ENCODE measurements at places on chromosomes 7 and 10.

GRCh38 chr7:92754919-92755581 is 81.3 kb downstream of the CDK6 start:
- H3K27ac ChIP-seq: peak overlapping the region; percentile 34
- H3K4me1 ChIP-seq: peaks cover 68% of the 10 kb centered on the region
- no peak for DNase-seq
- H3K4me3 ChIP-seq: no peak overlapping the region

DNA sequence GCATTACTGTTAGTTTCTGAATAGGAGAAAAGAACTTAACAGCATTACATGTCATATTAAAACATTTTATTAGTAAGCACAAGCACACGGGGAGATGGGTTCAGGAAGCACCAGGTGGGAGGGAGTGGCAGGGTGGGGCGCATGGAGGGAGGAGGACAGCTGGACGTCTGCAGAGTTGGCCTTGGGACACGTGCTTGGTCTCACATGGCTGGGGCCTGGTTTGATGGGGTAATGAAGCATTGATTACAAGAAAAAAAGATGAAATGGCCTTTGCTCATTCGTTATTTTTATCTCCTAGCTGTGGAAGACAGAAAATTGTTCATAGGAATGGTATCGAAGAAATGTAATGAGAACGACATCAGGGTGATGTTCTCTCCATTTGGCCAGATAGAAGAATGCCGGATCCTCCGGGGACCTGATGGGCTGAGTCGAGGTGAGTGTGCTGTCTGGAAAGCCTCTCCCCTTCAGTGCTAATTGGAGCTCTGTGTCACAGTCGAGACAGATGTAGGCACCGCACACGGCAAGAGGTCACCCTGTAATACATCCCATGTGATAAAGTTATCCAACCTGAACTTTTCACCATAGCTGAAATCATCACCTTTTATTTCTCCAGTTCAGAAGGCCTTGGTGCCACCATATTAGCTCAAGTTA is 239.9 kb downstream of the CELF2 start:
- no peak overlapping the region for H3K27ac ChIP-seq
- H3K36me3 ChIP-seq: no peaks in the 10 kb centered on the region
- H3K4me3 ChIP-seq: no peak overlapping the region
- no peak for DNase-seq
- H3K27me3 ChIP-seq: no peaks in the 10 kb centered on the region

GRCh38 chr10:23474081-23474480 is 35.2 kb downstream of the OTUD1 start:
- H3K36me3 ChIP-seq: no peaks in the 10 kb centered on the region
- H3K4me1 ChIP-seq: 0 out of 2 replicates have a peak, but pooled peaks cover 4% of the 10 kb centered on the region
- no peak for DNase-seq
- H3K27ac ChIP-seq: no peak overlapping the region

- no peak for DNase-seq
- H3K27ac ChIP-seq: no peak overlapping the region
- H3K27me3 ChIP-seq: no peaks in the 10 kb centered on the region
- no peaks in the 10 kb centered on the region for H3K36me3 ChIP-seq
- no peak overlapping the region for H3K4me3 ChIP-seq
- 0 out of 2 replicates have a peak, but pooled peaks cover 7% of the 10 kb centered on the region for H3K4me1 ChIP-seq
These were observed 182.7 kb upstream of the LYZL2 start for GRCh38 chr10:30812018-30812851.

- H3K36me3 ChIP-seq: peaks cover 64% of the 10 kb centered on the region
- H3K4me1 ChIP-seq: no peaks in the 10 kb centered on the region
- H3K27me3 ChIP-seq: no peaks in the 10 kb centered on the region
- peak; percentile 87 for DNase-seq
- H3K27ac ChIP-seq: peak overlapping the region; percentile 73
- no peak overlapping the region for H3K4me3 ChIP-seq
These were observed 17.6 kb downstream of the ZDHHC16 start for GRCh38 chr10:97463363-97464132.

- no peaks in the 10 kb centered on the region for H3K27me3 ChIP-seq
- no peaks in the 10 kb centered on the region for H3K36me3 ChIP-seq
- no peak overlapping the region for H3K27ac ChIP-seq
These were observed 194.3 kb upstream of the PPP2R2D start for GRCh38 chr10:131706476-131706875.

- no peaks in the 10 kb centered on the region for H3K4me1 ChIP-seq
- no peaks in the 10 kb centered on the region for H3K36me3 ChIP-seq
- H3K27ac ChIP-seq: no peak overlapping the region
- no peak overlapping the region for H3K4me3 ChIP-seq
These were observed 91.2 kb downstream of the LCOR start for GRCh38 chr10:96922978-96923948.

- no peak overlapping the region for H3K4me3 ChIP-seq
- no peak overlapping the region for H3K27ac ChIP-seq
- DNase-seq: no peak
These were observed 38.6 kb downstream of the ZNRF2 start for GRCh38 chr7:30323006-30323355.

Data from GM23338 (cell line).